Stimulated activated CD8-positive, alpha-beta memory T cell treated with anti-CD3 and anti-CD28 coated beads, Interleukin-7, amount 100 ng/mL, for 4 hours (primary cell): ENCODE measurements at places on chromosomes 3 and 15.

- no peak for DNase-seq
These were observed 93.9 kb downstream of the PLOD2 start for GRCh38 chr3:146067048-146067447.

DNA sequence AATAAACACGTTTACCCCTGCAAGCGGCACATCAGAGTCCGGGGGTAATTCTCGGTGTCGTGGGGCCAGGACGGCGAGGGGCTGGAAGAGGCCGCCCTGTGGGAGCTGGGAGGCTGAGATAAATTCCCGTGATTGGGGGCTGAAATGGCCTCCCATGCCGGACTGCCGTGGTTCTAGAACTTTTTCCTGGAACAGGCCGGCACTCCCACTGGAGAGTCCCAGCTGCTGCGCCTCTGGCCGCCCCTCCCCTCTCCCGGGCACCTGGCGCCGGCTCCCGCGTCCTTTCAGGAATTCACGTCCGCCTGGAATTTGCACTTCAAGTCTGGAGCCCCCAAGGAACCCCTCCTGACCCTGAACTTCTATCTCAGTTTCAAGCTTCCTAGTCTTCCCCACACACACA, 10.8 kb upstream of the LRRC2 start:
- DNase-seq = no peak

DNA sequence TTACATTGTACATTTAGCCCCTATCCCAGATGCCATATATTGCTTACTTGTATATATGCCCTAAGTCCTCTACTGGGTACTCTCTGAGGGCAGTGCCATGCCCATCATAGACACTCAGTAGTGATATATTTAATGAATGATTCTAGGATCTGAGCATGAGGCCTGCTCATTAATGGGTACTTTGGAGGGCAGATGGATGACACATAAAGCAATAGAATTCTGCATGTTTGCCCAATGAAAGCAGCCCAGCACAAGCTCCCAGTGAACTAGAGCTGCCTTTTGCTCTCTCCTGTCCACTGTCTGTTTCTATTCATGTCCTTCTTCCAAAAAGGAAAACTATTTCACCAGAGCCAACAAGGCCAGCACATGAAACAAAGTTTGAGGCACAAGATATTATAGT, 63.9 kb downstream of the TGFBR2 start:
- no peak for DNase-seq

GRCh38 chr3:157650699-157651098, 147.5 kb upstream of the VEPH1 start:
- no peak for DNase-seq

DNA sequence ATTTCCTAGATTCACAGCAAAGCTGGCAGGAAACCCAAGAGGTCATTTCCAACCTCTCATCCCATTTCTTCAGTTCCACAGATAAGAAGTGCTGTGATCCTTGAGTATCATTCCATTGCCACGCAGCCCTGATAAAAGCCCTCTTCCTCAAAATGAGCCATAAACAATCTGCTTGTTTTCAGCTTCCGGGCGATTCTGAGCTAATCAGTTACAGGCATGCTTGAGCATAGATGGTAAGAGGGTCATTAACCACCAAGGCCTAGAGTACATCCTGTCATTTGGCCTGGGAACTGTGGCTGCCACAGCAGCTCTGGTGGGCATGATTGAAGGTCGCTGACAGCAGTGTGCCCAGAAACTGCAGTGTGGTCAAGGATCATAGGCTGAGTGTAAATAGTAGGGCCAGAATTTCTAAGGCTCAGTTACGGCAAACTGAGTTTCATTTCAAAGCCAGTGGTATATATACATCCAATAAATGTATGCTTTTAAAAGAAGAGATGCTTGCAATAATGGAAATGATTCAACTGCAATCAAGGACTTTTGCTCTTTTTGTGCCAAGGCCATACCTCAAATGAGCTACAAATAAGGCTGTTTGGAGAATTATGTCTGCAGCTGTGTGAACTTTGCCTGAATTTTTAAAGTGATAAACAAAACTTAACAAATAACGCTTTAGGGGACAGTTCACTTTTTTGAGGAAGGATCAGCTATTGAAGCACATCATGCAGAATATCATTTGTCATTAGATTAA, 47.3 kb downstream of the P3H2 start:
- no peak for DNase-seq

DNA sequence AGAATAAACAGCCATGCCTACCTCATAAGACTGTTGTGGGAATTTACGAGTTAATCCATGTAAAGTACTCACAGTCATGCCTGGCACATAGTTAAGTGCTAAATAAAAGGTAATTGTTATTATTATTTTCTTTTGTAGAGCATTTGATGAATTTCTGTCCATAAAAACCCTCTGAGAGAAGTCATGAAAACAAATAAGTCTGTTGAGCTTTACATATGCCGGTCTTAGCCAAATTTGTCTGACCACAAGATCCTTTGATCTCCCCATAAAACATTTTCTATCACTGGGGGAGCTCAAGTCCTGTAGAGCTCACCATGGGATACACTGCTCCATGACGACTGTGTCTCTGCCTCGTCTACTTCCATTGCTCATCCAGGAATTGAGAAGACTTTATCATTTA, 114.0 kb downstream of the MAGI1 start:
- DNase-seq = no peak

DNA sequence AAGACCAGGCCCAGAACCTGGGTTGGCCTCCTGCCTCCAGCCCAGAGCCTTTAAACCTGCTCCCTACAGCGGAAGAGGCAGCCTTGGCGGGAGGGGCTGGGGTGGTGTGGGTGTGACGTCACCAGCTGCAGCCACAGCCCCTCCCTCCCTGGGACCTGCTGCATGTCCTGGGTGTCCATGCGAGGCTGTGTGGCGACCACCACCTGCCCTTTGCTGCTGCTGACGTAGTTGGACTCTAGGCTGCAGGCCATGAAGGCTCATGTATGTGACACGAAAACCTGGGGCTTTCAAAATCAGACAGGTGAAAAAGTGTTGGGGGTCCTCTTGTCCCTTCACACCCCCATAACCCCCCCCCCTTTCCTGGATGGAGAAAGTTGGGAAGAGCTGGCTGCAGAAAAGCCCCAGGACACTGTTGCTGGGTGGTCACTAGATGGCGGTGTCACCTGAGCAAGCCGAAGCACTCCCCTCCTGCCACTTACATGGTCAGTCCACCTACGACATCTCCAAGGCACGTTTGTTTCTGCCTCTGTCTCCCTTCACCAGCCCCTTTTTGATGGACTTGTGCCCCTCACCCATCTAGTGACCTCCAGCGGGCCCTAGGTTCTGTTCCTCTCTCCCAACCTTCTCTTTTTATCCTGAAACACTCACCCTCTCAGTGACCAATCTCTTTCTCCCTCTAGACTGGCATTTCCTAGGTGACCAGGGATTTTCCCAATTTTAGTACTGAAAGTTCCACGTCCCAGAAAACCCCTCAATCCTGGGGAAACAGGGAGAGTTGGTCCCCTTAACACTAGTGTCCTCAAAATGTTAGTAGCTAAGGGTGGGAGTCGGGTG, 35.2 kb downstream of the SLC6A20 start:
- DNase-seq = peak; percentile 28

GRCh38 chr3:119211193-119211592, 29.5 kb downstream of the B4GALT4 start:
- DNase-seq = no peak

- no peak for DNase-seq
These were observed 70.1 kb downstream of the CLDN11 start for GRCh38 chr3:170488802-170489201.

DNA sequence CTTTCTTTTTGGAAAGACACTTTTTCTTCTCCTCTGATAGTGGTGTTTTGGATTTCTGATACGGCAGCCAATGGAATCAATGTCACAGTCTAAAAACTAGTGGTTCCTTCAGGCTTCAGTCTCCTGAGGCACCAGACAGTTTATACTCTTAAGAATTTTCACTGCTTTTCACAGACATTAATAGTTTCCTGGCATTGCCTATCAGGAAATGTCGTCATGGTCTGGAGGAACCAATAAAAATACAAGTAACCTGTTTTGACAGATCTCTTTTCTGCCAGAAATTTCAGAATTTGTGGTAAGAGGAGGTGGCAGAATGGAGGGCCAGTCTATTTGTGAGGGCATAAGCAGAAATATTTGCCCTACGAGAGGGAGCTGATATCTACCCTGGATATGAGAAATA, 44.8 kb downstream of the FILIP1L start:
- DNase-seq = no peak

DNA sequence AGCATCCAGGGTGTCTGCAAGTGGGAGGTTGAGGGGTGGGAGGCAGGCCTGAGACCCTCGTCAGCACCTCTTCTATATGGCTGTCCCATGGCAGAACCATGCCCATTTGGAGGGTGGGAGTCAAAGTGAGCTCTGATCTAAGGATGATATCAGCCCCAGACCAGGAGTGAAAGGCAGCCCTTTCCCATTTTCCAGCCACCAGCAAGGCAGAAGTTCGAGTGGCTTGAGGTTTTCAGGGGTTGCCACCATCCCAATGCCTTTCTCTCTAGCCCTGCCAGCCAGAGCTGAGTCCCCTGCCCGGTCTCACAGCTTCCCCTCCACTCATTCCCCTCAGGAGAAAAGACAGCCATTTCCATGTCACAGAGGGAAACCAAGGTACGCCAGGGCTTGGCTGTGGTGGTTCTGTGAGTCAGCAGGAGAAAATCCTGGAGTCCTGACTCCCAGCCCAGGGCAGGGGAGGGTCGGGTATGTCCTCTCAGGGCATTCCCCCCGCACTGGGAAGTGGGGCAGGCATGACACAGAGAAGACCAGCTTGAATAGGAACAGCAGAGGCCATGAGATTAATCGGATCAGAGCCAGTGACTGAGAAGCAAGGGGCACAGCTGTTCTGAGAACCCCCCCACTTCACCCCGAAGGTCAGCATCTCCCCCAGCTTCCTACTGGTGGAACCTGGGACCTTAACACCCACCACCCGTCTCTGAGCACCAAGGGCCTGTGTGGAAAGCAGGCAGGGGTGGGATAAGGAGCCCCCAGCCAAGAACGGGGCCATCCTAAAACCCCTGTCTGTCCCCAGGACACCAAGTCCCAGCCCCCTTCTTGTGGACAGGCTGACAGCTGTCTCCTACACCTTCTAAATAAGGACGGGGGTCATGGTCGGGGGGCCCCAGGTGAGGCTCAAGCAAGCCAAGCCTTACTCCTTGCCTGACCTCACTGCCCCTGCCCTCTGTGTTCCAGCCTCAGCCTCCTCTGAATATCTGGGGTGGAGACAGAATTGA, 965 bp upstream of the SLC38A3 start:
- DNase-seq = no peak

DNA sequence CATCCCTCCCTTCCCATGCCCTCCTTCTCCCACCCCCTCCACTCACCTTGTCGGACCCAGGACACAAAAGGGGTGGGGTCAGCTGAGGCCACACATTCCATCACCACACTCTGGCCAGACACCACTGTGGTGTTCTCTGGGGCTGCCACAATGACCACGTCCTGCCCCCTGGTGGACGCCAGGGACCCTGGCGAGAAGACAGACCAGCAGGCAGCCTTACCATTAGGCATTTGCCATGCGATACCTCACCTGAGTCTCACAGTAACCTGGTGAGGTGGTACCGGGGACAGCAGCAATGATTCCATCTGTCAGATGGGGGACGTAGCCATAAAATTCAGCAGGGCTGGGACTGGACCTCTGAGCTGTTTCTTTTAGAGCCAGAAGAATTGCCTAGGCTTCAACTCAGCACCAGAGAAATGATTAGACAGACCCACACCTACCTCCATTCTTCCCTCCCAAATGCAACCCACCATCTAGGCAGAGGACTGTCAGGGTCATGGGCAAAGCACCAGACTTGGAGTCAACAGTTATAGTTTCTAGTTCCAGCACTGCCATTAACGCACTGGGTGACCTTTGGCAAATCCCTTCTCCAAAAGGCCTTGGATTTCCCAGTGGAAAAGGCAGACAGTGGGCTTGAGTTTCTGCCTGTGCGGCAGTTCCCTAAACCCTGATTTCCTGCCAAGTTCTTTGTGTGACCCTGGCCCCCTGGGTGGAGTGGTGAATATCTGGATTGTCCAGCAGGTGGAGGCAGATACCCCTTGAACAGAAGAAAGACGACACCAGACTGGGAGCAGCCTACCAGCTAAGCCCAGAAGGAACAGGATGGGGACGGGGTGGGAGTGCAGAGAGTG, 21.8 kb downstream of the IGDCC4 start:
- DNase-seq = no peak

DNA sequence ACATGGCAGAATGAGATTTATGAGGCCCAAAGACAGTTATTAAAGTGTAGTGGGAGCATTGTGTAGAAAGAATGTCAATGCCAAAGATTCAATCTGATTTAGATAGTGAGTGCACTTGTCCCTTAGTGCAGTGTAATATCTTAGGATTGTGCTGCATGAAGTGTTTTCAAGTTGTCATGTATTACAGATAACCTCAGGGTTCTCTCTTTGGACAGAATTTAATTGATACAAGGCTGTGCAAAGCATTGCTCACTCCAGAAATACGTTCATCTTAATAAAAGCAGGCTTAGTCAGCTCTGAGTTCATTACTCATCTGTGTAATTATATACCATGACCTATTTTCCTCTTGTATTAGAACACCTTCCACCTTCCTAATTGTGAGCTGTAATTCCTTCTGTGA, 16.0 kb upstream of the GPR171 start:
- no peak for DNase-seq

- peak; percentile 24 for DNase-seq
These were observed 147.7 kb upstream of the BHLHE40 start for GRCh38 chr3:4831580-4831950.

DNA sequence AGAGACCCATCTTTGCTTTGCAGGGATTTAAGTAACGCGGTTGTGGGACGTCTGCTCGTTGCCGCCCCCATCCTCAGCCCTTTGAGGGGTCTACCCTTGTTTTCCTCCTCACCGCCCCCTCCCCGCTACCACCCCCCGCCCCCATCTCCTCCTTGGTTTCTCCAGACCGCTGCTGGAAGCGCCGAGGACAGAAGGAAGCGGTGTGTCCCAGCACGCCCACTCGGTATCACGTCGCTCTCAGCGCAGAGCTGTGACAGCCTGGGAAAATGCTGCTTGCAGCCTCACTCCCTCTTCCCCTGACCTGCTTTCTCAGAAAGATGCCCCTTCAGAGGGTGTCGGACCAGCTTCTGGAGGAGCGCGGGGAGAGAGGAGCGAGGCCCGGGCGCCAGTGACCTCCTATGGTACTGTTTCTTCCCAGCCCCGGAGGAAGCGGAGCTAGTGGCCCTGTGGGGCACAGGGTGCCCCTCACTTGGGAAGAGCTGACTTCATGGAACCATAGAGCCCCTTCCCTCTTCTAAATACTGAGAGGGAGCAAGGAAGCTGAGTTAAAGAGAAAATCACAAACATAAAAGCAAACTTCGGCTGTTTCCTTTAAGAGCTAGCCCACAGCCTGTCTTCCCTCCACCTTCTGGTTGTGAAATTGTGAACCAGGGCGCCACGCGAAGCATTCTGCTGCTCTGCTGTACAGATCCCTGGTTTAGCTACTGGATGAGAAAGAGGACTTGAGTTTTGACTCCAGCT, 698 bp downstream of the IL1RAP start:
- peak; percentile 12 for DNase-seq

DNA sequence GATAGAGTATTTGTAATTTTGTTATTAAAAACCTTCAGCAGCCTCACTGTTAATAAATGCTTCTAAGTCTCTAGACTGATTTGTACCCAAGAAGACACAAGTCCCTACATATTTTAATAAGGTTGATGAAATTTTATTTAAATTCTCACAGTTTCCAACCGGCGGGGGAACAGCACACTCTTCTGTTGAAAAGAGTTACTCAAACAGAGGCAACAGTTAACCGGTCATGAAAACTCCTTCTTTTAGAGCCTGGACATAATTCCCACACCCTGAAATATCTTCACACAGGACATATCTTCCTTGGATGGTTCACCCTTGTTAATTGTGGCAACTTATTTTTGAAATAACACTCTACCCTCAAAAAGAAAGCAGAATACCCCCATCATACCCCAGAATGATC, 278.8 kb downstream of the FOXP1 start:
- DNase-seq = no peak

- no peak for DNase-seq
These were observed 699 bp upstream of the SHOX2 start for GRCh38 chr3:158106766-158107471.
